ENCODE measurements at places on chromosomes 5 and 9. TPM values are rescaled to one million over a fixed set of nuclear protein-coding genes. Genes with fewer than 3 reads are reported as not detected.

Gene TERT
- total RNA-seq, result 10.1 TPM

Gene OBP2B
- not detected for total RNA-seq

Gene NUTM2F
- not detected for total RNA-seq

Gene PCDHB2
- not detected for total RNA-seq

Gene ECSCR
- total RNA-seq, result 1.7 TPM

Gene GRPEL2
- total RNA-seq, result 30.6 TPM

Gene PCDHA6
- not detected for total RNA-seq

Gene CCDC127
- 7.7 TPM for total RNA-seq

Gene SLC27A6
- not detected for total RNA-seq

Gene JAKMIP2
- total RNA-seq, result 1.2 TPM

Gene RGS7BP
- total RNA-seq, result not detected

Gene UGT3A2
- total RNA-seq, result not detected

Gene SHOC1
- total RNA-seq, result not detected

Gene URM1
- total RNA-seq, result 98.3 TPM

Gene MSANTD3
- 13.9 TPM for total RNA-seq

Gene CDKN2B-AS1
- total RNA-seq, result 0.42 TPM

Gene SLC22A4
- 1.1 TPM for total RNA-seq

Gene TUSC1
- total RNA-seq, result 0.42 TPM

Gene RNF38
- total RNA-seq, result 32.1 TPM

All from activated CD4-positive, alpha-beta T cell treated with anti-CD3 and anti-CD28 coated beads, Interleukin-2, amount 10 ng/mL, durations not matched to agents 24 days and 14 days (primary cell).